Epithelial cell of proximal tubule (primary cell): ENCODE measurements at places on chromosomes 12 and 14. TPM values are rescaled to one million over a fixed set of nuclear protein-coding genes. Genes with fewer than 3 reads are reported as not detected.

Gene IFT43
- 28.3 and 28.6 TPM in 2 replicates for total RNA-seq

Gene TMPRSS12
- not detected in 2 replicates for total RNA-seq

Gene DEGS2
- total RNA-seq = 0.06 TPM in 1 of 2 replicates, not detected in the other

Gene PMEL
- 1.4 and 3.7 TPM in 2 replicates for total RNA-seq

Gene CDH24
- total RNA-seq = 11.1 and 17.7 TPM in 2 replicates
